Caco-2 (cell line): ENCODE measurements at places on chromosomes 3 and 15. TPM values are rescaled to one million over a fixed set of nuclear protein-coding genes. Genes with fewer than 3 reads are reported as not detected.

DNA sequence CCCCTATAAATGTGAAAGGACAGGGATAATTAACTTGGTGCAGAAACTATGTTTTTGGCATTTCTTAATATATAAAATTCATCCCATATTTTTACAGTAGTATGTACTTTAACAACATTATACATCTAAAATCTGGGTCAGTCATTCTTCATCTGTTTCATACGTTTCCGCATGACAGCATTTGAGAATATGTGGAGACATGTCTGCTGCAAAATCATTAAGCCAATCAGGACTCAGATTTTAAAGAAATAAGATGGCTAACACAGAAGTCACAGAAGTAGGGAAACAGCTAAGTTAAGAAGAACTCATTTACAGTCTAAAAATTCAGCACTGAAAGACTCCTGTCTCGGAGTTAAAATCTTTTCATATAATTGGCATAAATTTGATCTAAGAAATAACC is 200.4 kb downstream of the TAFA4 start:
- DNase-seq: no peak

The IL20RB gene
- total RNA-seq: 5.5 and 6.9 TPM in 2 replicates

DNA sequence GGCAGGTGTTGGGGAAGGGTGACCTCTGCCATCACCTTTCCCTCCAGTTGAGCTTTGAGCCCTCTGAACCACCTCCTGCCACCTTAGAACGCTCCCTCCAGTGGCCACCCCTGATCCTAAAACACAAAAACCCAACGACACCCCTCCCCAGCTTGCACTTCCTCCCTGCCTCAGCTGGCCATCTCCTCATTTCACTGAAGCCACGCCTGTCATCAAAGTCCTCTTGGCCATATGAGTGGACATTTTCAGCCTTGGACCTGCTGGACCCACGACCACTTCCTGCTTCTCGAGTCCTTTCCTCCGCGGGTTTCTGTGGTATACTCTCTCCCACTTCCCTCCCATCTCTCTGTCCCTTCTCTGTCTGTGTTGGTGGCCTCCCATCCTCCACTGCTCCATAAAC is 48.5 kb upstream of the NR2C2 start:
- DNase-seq: no peak

- DNase-seq: no peak
These were observed 3.0 kb upstream of the PPP1R2 start for GRCh38 chr3:195546130-195546560.

- no peak for DNase-seq
These were observed 13.0 kb downstream of the NKTR start for GRCh38 chr3:42613462-42613861.

DNA sequence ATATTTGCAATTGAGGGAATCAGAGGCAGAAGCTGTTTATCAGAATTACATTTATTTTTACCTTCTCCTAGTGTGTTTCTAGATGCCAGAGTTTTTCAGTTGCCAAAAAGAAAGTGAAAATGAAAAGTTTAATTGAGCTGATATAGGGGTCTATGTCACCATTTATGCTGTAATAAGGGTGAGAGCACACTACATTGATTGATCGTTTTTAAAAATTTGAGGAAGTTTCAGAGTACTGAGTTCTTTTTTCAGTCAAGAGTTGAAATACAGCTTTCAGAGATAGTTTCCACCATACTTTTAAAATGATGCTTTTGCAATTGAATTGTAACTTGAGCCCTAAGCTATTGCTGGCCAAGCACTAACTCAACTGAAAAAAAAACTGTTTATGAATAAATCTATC is 326.9 kb downstream of the UNC13C start:
- DNase-seq: no peak

The SV2B gene
- total RNA-seq: not detected in 2 replicates

- DNase-seq: no peak
These were observed 95.0 kb downstream of the ATG7 start for GRCh38 chr3:11367143-11367693.

GRCh38 chr15:85760049-85760448 is 34.7 kb downstream of the KLHL25 start:
- DNase-seq: no peak

- DNase-seq: no peak
These were observed 114.6 kb downstream of the CYP19A1 start for GRCh38 chr15:51223771-51224229.

The CCR4 gene
- total RNA-seq: 0.16 TPM in 1 of 2 replicates, not detected in the other
